ENCODE measurements at places on chromosomes 1 and 21. TPM values are rescaled to one million over a fixed set of nuclear protein-coding genes. Genes with fewer than 3 reads are reported as not detected.
A peak's percentile ranks its signal among the peaks of the same experiment; 100 is the strongest.

DNA sequence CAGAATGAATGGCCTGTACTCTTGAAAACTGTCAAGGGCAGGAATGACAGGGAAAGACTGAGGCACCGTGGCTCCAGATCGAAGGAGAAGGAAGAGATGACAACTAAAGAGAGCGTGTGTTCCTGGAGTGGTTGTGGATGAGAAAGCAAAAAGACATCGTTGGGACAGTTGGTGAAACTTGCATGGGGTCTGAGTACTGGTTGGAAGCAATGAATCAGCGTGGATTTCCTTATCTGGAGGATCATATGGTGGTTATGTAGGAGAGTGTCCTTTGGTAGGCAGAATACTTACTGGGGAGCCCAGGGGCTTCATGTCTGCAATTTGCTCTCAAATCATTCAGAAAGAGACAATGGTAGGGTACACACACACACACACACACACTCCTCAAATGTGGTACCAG, 13.9 kb downstream of the LEMD1 start:
- DNase-seq: no peak

DNA sequence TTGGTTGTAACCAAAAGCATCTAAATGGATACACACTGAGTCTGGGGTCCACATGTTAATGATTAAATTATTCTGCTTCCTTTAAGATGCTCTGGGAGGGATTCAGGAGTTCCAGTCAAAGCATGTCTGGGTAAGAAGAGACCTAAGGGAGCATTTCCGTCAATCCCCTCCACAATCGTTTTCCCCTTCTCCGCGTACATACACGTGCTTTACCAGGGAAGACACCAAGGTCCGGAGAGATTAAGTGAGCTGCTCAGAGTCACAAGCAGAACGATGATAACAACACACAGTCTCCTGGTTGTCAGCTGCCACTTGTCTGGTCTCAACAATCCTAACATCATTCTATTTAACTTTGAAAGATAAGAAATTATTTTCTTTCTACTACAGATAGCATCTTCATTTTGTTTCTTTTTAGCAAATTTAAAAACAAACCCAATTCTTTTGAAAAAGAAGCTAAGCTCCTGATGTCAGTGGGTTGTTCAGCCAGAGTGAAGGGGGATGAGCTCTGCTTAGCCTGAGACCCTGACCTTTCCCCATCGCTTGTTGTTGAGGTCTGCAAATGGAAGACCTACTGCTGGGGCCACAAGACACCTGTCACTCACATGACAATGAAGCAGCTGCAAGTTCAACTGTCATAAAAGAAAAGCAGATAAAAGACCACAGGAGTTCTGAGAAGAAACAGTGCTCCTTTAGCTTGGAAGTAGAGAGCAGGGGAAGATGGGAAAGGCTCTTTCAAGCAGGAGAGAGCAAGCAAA, 4.5 kb downstream of the PAFAH2 start:
- DNase-seq: no peak

- peak; percentile 12 for DNase-seq
Measured at GRCh38 chr1:88791192-88791591, 100.2 kb downstream of the GTF2B start.

DNA sequence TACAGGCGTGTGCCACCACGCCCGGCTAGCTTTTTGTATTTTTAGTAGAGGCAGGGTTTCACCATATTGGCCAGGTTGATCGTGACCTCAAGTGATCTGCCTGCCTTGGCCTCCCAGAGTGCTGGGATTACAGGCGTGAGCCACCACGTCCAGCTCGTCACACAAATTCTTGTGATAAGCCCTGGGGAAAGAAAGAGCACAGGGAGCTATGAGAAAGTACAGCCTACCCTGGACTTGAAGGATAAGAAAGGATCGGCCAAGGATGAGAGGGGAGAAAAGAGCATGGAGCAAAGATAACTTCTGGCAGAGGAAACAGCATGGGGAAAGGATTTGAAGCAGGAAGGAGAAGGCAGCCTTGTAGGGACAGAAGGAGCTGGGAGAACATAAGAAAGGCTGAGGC, 29.2 kb downstream of the SESN2 start:
- DNase-seq: no peak

GRCh38 chr1:110150330-110151174, at the start of gene SLC6A17:
TSS of gene SLC6A17 (plus strand) at chr1:110150494. CDS start at chr1:110166930, 16,436 bp downstream.
- peak; percentile 68 for DNase-seq

The PER3 gene
- 3.6 TPM for total RNA-seq

Data from IMR-90 (cell line).